ENCODE measurements at places on chromosomes 6 and 20.

DNA sequence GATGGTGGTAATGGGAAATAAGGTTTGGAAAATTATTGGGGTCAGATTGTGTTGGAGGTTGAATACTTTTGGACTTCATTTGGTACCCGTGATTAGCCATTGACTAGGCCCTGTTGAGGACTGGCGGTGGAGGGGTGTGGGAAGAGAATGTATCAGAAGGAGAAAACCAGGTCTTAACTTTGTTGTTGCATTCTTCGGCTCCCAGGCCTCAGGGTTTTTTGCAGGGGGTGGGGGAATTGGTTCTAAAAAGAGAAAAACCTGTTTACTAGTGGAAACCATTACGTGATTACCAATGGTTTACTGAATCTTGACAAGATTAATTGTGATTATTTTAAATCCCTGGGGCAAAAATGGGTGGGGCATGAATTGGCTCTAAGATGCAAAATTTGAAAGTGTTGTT is 85.1 kb downstream of the PHF20 start:
- no peak for DNase-seq

- DNase-seq: no peak
These were observed 23.8 kb downstream of the GSS start for GRCh38 chr20:34931771-34932170.

- no peak for DNase-seq
These were observed 150.3 kb downstream of the GRIK2 start for GRCh38 chr6:101543796-101544195.

DNA sequence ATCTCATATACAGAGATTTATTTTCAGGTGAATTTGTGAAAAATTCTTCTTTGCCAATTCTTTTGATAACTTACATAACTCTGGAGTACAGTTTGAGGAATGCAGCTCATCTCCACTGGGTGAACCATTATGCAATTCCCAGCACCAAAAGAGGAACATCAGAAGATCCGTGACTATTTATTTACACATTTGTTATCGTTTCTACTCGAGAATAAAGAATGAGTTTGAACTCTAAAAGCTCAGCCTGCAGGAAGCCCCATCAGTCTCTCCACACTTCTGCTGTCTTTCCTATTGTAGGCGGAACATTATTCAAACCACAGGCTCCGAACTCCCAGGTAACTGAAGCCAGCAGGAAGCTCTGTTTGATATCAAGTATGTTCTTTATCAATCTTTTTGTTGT is 95.9 kb upstream of the IFNGR1 start:
- DNase-seq: no peak

DNA sequence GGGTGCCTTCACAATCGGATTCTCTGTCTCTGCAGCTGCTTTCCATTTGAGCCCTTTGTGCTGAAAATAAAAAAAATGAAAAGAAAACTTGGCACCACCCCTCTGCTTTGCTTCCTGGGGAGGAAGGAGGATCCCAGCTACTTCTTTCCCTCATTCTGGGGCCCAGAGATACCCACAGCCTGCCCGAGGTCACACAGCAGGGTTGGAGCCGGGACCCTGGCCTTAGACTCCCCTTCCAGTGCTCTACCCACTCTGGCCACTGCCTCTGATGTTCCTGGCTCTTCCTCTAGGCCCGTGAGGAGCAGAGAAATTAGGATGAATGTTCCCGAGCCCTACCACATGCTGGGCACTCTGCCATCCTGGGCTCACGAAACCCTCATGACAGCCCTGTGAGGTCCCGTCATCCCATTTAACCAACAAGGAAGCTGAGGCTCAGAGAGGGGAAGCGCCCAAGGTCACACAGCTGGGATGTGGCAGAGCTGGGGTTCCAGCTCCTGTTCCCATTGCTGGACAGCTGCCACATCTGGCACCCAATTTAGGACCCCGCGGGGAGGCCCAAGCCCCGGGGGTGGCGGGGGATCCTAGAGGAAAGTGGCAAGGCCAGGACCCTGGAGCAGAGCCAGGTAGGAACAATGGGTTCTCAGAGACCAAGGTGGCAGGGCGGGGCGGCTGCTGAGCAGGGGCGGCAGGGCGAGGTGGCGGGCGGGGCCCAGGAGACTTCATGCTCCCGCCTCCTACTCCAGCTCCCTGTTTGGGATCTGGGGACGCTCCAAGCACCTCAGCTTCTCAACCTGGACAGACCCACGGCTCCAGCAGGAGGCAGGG is 76.6 kb downstream of the CEBPB start:
- peak; percentile 36 for DNase-seq

- no peak for DNase-seq
These were observed 101.9 kb downstream of the EPB41L2 start for GRCh38 chr6:130961148-130961547.

DNA sequence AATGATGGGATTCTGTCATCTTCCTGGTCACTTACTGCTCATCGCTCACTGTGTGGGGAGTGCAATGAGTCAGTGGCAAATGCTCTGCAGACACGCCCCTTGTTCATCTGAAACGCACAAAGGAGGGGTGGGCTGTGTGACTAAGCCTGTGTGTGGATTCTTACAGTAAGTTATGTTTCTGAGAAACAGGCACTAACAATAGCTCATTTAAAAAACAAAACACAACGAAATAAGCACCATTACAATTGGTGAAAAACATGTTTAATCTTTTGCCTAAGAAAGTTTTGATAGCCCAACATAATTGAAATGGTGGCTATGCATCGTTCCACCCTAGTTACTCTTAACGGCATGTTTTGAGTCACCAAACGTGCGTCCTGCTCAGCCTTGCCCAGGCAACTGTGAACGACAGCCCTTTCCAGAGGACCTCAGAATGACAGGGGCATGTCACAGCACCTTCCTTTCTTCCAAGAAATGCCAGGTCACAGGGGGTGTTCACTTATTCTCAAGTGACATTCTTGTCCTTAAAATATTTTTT is 118.4 kb upstream of the SGK1 start:
- DNase-seq: peak; percentile 99

GRCh38 chr6:149541139-149541538 is 4.7 kb downstream of the PPIL4 start:
- no peak for DNase-seq

- no peak for DNase-seq
These were observed 15.7 kb upstream of the HLA-C start for GRCh38 chr6:31287619-31288018.

- no peak for DNase-seq
These were observed at the start of gene PPP1R16B for GRCh38 chr20:38805502-38805957. Gene PPP1R16B (plus strand): TSS chr20:38805697. CDS start chr20:38835926, 30,229 bp downstream.

- no peak for DNase-seq
These were observed 139.1 kb downstream of the DLL1 start for GRCh38 chr6:170151804-170152123.

GRCh38 chr6:105215506-105215905 is 35.7 kb upstream of the POPDC3 start:
- no peak for DNase-seq

- DNase-seq: no peak
These were observed 165.4 kb downstream of the OGFRL1 start for GRCh38 chr6:71454056-71454455.

DNA sequence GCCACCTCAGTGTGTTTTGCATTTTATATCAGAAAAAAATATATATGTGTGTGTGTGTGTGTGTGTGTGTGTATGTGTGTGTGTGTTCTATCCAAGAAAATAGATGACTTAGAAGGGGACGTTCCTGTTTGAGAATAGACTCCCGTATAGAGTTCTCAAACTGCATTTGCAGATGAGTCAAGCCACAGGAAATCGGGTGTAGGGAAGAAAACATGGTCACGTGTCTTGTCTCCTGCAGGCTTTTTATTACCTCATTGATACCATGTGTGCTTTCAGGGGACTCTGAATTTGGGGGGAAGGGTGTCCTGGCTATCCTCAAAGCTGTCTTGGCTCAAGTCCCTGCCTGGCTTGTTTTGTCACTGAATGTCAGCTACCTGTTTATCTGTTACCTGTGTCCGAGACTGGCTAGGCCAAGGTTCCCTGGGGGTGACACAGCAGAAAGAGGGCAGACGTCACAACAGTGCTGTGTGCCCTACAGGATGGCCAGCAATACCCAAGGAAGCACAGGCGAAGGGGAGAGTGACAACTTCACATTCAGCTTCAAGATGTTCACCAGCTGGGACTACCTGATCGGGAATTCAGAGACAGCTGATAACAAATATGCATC is 55.7 kb upstream of the NOP56 start:
- peak; percentile 5 for DNase-seq

DNA sequence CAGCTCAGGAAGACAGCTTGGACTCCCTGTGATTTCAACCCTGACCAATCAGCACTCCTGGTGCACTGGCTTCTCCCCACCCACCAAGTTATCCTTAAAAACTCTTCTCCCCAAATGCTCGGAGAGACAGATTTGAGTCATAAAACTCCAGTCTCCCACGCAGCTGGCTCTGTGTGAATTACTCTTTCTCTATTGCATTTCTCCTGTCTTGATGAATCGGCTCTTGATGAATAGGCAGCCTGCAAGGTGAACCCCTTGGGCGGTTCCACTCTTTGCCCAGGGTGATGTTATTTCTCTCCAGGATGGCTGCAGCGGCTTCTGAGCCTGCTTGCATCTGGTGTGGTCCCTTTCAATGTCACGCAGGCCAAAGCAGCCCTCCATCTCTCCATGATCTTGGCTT is 12.4 kb downstream of the SLC52A3 start:
- no peak for DNase-seq

DNA sequence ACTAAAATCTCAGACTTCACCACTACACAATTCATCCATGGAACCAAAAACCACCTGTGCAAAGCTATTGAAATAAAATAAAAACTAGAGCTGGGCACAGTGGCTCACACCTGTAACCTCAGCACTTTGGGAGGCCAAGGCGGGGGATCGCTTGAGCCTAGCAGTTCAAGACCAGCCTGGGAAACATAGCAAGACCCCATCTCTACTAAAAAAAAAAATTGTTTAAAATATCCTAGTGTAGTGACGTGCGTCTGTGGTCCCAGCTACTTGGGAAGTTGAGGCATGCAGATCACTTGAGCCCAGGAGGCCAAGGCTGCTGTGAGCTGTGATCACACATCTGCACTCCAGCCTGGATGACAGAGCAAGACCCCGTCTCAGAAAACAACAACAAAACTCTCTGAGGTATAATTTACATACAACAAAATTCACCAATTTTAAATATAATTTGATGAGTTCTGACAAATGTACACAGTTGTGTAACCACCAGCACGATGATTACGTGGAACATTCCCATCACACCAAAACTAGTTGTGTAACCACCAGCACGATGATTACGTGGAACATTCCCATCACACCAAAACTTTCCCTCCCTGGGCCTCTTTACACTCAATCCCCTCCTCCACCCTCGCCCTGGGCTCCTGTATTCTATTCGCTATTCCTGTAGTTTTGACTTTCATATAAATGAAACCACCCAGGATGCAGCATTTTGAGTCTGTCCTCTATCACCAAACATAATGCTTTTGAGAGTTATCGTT is 107.5 kb downstream of the TAF4 start:
- no peak for DNase-seq

DNA sequence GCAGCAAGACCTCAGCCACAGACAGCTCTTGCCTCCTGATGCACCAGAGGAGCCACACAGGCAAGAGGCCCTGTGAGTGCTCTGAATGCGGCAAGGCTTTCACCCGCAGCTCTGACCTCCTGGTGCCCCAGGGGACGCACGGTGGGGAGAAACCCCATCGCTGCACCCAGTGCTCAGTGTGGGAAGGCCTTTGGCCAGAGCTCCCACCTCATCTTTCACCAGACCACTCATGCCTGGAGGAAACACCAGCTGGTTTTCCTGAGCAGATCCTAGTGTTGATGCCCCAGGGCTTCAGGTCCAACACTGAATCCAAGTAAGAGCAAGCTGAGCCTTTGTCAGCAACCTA is 37.0 kb upstream of the XRN2 start:
- no peak for DNase-seq

DNA sequence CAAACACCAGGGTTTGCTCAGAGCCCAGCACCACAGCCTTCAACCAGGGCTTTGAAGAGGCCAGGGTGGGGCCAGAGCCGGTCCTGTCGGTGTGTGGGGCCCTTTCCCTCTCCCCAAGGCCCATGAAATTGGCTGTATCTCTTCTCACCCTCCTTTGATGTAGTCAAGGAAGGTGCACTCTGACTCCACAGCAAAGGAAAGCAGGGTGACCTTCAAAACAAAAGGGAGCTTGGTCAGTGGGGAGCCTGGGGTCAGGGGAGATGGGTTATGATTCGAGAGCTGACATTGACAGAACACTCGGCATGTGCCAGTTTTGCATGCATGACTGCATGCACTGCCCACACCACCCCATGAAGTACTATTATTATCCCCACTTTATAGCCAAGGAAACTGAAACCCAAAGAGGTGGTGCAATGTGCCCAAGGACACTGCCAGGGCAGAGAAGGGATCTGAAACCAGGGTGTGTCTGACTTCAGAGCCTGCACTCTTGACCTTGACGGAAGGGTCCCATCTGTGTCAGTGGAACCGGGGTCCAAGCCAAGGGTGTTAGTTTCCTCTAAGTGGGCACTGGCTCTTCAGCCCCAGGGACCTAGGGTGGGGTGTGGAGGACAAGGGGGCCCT is 55.4 kb downstream of the RAB44 start:
- no peak for DNase-seq

- no peak for DNase-seq
These were observed 22.2 kb downstream of the RIN2 start for GRCh38 chr20:19780261-19780660.

DNA sequence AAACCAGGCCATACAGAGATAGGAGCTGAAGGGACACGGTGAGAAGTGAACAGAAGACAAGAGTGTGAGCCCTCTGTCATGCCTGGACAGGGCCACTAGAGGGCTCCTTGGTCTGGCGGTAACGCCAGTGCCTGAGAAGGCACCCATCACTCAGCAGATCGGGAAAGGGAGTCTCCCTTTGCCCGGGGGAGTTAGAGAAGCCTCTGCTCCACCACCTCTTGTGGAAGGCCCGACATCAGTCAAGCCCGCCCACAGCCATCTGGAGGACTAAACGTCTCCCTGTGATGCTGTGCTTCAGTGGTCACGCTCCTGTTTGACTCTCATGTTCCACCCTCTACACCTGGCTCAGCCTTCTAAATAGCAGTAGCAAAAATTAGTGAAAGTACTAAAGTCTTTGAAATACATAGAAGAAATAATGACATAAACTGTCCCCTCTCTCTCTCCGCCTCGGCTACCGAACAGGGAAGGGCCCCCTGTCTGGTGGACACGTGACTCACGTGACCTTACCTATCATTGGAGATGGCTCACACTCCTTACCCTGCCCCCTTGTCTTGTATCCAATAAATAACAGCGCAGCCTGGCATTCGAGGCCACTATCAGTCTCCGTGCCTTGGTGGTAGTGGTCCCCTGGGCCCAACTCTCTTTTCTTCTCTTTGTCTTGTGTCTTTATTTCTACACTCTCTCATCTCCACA is 66.7 kb downstream of the RPP21 start:
- peak; percentile 36 for DNase-seq

GRCh38 chr6:6006428-6007365 is at the start of gene NRN1:
Gene NRN1 (minus strand): TSS chr6:6006925. CDS start chr6:6006749, 176 bp downstream.
- DNase-seq: no peak

Data from IMR-90 (cell line).